ENCODE measurements at places on chromosomes 7 and 10.

- DNase-seq, result no peak
Measured at GRCh38 chr7:77831481-77831880, 32.9 kb downstream of the PHTF2 start.

DNA sequence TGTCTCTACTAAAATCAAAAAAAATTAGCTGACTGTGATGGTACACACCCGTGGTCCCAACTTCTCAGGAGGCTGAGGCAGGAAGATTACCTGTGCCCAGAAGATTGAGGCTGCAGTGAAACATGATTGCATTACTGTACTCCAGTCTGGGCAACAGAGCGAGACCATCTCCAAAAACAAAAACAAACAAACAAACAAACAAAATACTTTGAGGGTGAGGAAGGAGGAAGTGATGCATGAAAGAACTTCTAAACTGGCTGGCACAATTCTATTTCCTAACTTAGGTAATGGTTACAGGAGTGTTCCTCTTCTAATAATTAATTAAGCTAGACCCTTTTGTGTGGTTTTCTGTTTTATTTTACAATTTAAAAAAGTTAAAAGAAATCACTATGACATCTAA lies 15.5 kb downstream of the WAPL start:
- no peak for DNase-seq

DNA sequence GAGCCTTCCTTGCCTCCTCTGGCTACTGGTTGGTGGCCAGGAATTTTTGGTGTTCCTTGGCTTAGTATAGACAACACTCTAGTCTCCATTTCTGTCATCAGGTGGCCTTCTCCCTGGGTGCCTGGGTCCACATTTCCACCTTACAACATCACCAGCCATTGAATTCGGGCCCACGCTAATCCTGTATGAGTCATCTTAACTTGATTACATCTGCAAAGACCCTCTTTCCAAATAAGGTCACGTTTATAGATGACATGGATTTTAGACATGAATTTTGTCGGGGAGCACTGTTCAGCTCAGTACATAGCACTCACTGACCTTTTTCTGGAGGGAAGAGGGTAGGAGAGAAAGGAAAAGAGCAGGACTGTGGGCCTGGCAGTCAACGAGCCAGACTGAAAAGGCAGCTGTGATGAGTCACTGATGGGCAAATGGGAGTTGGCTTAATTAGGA lies 39.4 kb downstream of the MMRN2 start:
- DNase-seq, result no peak

GRCh38 chr10:32299354-32299980 lies 47.5 kb downstream of the EPC1 start:
- no peak for DNase-seq

DNA sequence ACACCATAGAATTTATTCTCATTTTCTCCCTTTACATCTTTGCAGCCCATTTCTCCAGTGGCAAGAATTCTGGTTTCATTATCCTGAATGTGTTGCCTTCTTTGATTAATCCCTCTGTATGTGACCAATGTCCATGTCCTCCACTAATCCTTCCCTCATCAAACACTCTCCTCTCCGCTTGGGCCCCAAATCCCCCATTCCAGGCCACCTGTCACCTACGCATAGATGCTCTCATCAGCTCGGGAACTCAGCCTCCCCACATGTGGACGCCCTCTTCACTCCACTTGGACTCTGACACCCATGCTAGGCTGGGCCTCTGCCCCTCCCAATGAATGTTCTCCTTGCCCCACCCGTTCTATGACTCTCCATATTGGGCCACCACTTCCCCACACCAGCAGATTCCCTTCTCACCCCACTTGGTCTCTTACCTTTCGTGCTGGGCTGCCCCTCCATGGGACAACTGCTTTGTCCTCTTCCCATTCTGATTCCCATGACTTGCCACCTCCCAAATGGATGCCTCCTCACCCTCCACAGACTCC lies 18.7 kb upstream of the RBM20 start:
- no peak for DNase-seq

DNA sequence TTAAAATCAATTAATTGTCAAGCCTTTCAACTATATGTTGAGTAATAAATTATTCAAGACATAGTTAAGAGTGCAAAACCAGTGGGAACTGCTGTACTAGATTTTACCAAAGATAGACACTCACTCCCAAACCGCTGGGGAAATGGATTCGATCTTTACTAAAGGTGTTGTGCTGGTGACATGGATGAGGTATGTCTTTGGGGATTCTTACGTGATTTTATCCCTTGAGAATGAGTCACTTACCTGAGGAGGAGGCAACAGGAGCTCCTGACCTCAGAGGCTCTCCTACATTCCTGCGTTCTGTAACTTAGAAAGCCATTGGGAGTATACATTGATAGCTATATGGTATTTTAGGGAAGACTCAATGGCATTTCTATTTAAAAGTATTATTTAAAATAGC lies 165.5 kb downstream of the PKD1L1 start:
- no peak for DNase-seq

- no peak for DNase-seq
Measured at GRCh38 chr10:125084614-125085257, 75.6 kb downstream of the CTBP2 start.

- no peak for DNase-seq
Measured at GRCh38 chr7:18962031-18962430, 155.4 kb downstream of the TWIST1 start.

GRCh38 chr10:79336276-79336675 lies 11.0 kb upstream of the PPIF start:
- DNase-seq, result no peak

DNA sequence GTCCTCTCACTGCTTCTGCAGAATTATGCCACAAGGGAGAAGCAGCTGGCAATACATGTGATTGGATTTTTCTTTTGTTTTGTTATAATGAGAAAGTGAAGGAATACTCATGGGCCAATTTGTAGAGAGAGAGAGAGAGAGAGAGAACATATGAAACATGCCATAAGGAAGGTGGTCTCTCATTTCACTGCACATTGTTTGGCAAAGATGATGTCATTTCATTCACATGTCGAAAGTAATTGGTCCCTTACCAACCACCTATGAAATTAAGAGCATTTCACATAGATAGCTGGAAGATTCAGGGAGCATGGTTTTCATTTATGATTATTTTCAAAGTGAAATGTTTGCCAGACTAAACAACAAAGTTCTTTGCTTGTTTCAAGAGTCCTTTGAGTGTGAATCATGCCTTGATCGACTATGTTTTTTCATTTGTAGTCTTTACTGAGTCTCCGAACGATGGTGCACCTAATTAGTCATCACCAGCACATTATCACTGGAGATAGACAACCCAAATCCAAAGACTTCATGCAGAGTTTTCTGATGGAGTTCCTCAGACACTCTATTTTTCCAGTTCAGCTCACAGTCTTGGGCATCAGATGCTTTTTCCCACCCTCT lies 130.1 kb upstream of the ZEB1 start:
- DNase-seq, result no peak

- DNase-seq, result no peak
Measured at GRCh38 chr7:43456200-43456599, 126.7 kb upstream of the STK17A start.

- no peak for DNase-seq
Measured at GRCh38 chr10:71752391-71753090, 20.8 kb downstream of the VSIR start.

GRCh38 chr7:98687111-98687751 lies 70.1 kb downstream of the NPTX2 start:
- no peak for DNase-seq

- DNase-seq, result no peak
Measured at GRCh38 chr7:140640727-140641523, at the start of gene DENND2A. TSS of gene DENND2A (minus strand) at chr7:140640813. CDS start at chr7:140602397, 38,416 bp downstream.

GRCh38 chr10:18665815-18666558 lies 6.8 kb downstream of the ARL5B start:
- DNase-seq, result no peak

DNA sequence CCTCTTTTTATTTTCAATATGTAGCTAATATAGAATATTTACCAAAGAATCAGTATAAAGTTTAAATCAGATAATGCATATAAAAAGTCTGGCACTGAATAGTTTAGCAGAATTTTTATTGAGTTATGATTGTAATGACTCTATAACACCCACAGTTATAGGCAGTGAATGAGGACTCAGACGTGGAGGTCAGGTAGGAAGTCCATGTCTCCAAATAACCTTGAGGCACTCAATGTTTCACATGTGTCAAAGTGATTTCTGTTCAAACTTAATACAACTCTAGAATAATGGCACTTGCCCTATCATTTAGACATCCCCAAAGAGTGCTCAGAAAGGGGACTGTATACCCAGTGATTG lies 332.1 kb downstream of the BMPER start:
- DNase-seq, result no peak

GRCh38 chr7:116705419-116705818 lies 33.4 kb downstream of the MET start:
- no peak for DNase-seq

- DNase-seq, result no peak
Measured at GRCh38 chr10:74035303-74035702, 37.4 kb downstream of the VCL start.

DNA sequence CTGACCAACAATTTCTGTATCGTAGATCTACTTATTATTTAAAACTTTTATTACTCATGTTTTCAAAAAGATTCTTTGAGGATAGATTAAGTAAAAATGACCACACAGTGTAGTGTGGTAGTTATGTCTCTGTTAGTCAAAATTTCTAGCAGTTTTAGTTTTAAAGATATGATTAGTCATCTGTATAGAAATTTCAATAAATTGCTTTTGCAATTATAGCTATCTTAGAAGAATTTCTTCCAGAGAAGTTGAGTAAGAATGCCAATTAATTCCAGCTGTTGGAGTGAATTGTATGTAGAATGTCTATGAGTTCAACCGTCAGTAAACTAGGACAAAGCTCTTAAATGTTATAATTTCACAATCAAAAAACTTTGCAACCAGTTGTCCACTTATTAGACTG lies 229.7 kb downstream of the CDK14 start:
- DNase-seq, result no peak

All from activated CD4-positive, alpha-beta T cell treated with anti-CD3 and anti-CD28 coated beads for 1 hour (primary cell).